ENCODE measurements at places on chromosomes 11 and 22.

- no peak for DNase-seq
Measured at GRCh38 chr11:45454917-45455401, 168.8 kb upstream of the SYT13 start.

DNA sequence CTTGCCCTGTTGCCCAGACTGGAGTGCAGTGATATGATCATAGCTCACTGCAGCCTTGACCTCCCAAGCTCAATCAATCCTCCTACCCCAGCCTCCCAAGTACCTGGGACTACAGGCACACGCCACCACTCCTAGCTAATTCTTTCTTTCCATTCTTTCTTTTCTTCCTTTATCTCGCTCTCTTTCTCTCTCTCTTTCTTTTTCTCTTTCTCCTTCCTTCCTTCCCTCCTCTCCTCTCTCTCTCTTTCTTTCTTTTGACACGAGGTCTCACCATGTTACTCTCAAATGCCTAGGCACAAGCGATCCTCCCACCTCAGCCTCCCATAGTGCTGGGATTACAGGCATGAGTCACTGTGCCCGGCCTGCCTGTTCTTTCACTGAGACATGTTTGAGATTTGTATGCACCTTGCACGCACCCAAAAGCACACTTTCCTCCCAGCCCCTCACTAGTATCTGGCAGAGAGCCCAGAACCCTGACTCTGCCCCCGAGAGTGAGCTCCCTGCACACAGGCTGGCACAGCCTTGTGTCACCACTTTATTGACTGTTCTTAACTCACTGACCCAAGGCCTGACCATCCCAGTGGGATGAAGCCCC is 56.8 kb downstream of the CD6 start:
- DNase-seq: no peak

GRCh38 chr11:45850446-45850845 is 3.2 kb downstream of the CRY2 start:
- DNase-seq: no peak

- no peak for DNase-seq
Measured at GRCh38 chr11:44493383-44493782, 72.1 kb upstream of the CD82 start.

DNA sequence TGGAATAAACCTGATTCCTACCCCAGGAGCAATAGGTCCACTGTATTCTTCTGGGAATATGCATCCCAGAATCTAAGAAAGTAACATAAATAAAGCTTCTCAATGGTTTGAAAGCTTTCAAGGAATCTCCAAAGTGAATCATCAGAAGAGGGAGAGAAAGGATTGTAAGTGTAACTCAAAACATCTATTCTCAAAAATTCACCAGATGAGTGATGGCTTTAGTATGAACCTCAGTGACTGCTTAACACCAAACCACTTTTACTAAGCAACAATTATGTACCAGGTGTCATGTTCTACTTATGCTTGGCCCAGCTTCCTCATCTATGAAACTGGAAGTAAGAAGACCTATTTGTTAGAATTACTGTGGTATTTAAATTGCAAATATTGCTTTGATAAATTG is 7.4 kb downstream of the RAB38 start:
- no peak for DNase-seq

DNA sequence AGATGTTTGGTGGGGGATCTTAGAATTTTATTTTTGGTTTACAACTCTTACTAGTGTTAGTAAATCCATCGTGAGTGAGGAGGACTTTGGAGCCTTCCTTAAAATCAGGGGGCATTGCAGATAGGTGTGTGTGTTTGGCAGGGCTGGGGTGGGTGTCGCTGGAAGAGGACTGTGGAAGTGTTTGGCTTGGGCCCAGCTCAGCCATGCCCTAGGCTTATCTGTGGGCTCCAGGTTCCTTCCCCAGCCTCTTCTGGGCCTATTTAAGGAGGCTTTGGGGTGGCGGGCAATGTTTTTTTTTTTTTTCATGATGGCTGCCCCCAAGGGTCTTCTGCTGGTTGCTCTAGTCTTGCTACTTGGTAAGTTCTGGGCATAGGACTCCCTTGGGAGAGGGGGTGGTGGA is 22.1 kb downstream of the MTFP1 start:
- no peak for DNase-seq

GRCh38 chr11:68044898-68045351 is 6.1 kb downstream of the TCIRG1 start:
- DNase-seq: no peak

GRCh38 chr22:36778020-36778419 is 2.1 kb upstream of the IFT27 start:
- DNase-seq: no peak

DNA sequence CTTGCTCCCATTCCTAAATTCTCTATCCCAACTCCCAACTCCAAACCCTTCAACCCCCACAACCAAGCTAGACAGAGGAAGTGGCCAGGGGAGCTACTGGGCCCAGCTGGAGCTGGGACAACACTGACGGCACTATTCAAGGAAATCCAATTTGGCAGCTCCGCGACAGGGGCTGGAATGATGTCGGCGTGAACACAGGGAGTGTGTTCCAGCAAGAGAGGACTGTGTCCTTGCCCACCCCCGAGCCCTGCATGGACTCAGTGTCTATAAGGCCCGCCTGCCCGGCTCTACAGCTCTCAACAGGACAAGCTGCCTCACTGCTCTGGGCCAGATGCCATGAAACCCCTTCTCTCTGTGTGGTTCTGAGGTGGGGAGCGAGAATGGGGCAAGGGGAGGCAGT is 11.3 kb downstream of the PCSK7 start:
- DNase-seq: no peak

- no peak for DNase-seq
Measured at GRCh38 chr11:65557280-65558001, 718 bp downstream of the LTBP3 start.

DNA sequence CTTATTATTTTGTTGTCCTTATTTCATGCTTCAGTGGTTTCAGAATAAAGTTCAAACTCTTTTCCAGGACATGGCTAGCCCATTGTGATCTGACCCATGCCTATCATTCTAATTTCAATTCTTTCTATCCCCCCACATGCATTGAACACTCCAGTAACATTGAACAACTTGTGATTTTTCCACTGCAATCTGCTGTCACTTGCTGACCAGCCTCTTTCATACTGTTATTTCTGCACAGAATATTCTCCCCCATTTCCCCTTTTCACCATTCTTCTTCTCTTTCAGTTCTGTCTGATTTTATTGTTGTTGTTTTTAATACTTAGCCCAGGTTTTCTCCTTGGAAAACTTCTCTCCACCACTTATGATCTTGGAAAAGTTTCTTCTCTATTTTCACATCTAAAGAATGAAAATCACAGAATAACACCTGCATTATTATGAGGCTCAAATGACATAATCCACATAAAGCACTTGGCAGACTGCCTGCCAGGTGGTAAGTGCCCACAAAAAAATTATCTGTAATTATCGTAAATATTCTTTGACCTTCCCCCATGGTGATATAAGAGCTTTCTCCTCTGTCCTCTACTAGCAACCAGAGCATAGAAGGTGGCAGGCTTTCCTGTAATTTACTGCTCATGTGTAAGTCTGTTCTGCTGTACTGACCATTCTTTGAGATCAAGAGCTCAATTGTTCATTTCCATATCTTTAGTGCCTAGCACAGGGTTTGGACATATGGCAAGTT is 51.9 kb upstream of the EED start:
- DNase-seq: no peak

GRCh38 chr22:49962751-49963646 is 2.4 kb downstream of the PIM3 start:
- no peak for DNase-seq

DNA sequence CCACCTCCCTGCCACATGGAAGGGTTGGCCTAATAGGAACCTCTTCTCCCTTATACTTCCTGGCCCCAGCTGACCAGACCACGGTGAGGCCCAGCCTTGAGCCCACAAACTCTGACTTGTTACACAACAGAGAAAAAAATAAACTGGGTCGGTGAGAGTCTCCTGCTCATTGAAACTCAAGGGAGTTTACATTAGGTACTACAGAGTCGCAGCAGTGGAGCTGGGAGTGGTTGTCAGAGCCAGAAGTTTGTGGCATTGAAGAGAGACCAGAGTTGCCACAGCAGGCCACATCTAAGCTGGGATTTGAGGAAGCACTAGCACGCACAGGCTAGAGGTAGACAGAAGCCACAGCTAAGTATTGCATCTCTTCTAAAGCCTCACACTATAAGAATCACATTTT is 296.2 kb downstream of the DDX10 start:
- no peak for DNase-seq

DNA sequence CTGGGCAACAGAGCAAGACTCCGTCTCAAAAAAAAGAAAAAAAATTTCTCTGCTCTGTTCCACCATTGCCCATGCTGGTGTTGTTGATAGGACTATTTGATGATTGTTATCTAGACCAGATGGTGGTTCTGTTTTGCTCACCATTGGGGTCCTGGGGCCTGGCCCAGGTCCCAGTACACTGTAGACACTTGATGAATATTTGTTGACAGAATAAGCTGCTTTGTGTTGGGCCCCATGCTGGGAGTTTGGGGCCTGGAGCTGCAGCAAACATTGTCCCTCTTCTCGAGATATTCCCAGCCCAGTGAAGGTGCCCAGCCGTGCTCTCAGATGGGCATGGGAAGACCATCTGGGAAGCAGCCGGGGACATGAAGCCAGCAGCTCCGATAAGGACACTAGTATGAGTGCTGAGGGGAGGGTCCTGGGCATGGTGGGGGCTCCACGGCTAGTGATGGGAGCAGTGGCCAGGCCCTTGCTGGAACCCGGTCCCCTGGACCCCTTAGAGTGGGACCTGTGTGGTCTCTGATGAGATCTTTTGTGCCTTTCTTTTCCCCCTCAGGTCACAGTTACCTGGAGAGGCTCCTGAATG is 13.6 kb downstream of the INCENP start:
- DNase-seq: no peak

DNA sequence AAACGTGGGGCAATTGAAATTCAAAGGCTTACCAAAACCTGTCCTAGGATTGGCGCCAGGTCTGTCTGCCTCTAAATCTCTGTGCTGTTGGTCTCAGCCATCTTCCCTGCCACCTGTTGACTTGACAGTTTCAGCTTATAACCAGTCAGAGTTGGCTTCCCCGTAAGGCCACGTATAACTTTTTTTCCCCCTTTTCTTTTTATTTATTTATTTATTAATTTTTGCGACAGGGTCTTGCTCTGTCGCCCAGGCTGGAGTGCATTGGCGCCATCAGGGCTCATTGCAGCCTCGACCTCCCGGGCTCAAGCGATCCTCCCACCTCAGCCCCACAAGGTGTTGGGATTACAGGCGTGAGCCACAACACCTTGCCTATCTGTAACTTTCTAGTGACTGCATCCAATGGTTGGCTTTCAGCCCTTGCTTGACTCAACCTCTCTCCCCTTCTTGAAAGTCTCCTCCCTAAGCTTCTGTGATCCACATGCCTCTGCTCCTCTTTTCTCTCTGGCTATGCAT is 1.4 kb upstream of the SYVN1 start:
- no peak for DNase-seq

GRCh38 chr11:117143390-117143789 is 697 bp upstream of the PAFAH1B2 start:
- DNase-seq: no peak

DNA sequence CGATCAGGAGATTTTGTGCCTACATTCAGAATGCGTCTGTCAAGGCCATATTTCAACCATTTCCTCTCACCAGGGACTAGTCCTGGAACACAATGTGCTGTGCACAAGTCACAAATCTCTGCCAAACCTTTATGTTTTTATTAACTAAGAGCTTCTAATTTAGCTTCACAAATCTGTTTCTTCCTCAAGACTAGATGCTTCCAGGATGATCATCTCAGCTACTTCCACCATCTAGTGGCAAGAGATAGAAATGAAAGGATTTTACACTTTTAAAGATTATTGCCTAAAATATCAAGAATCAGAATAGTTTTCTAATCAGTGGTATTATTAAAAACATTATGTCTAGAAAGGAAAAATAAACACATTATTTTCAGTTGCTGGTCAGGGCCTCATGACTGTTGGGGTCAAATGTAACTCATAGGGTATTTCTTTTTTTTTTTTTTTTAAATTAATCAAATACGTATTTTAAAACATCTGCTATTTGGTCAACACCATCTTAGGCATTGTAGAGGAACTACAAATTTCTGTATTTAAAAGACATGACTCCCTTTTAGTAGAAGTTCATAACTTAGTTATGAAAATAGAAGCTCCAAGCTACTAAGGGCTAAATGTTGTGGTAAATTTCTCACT is 1102.6 kb downstream of the DLG2 start:
- no peak for DNase-seq

GRCh38 chr11:134475951-134476350 is 63.9 kb upstream of the B3GAT1 start:
- no peak for DNase-seq

DNA sequence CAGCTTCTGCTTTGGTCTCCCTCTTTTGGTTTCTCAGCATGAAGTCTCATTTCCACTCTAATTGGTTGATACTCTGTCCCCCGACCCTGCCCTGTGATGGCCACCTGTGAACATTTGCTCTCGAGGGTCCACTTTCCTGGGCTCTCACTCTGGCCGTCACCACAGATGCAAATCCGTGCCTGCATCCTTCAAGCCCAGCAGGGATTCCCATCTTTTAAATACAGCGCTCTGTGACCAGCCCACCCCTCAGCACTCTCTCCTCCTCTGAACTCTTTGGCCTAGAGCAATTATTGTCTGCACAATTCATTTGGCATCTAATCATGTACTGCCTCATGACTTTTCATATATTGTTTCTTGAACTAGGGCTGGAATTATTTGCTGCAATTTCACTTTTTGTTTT is 26.0 kb downstream of the PKNOX2 start:
- no peak for DNase-seq

GRCh38 chr11:106030609-106031008 is 8.6 kb upstream of the MSANTD4 start:
- no peak for DNase-seq

GRCh38 chr11:93604008-93604660 is 57.3 kb upstream of the CEP295 start:
- DNase-seq: no peak

DNA sequence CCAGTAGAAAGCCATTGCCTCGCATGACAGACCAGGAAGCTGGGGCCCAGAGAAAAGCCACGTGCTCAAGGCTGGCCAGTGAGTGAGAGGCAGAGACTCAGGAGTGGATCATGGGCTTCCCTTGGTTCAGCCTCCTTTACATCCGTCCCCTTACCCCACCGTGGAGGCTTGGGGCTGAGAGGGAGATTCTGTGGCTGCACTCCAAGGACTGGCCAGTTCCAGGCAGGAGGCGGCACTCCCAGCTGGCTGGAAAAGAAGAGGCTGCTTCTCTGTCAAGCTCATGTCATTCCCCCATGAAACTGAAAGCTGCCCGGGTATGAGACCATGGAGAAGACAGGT is 6.6 kb upstream of the ASCL2 start:
- no peak for DNase-seq

GRCh38 chr22:47337161-47337621 is 574.7 kb downstream of the TBC1D22A start:
- DNase-seq: no peak

- DNase-seq: no peak
Measured at GRCh38 chr11:18282626-18283025, 16.6 kb downstream of the SAA1 start.

GRCh38 chr11:79431535-79431934 is 9.3 kb downstream of the TENM4 start:
- DNase-seq: no peak

Measured in cortex of kidney (tissue), 1 donor.